ENCODE measurements at places on chromosomes 7 and 10.

DNA sequence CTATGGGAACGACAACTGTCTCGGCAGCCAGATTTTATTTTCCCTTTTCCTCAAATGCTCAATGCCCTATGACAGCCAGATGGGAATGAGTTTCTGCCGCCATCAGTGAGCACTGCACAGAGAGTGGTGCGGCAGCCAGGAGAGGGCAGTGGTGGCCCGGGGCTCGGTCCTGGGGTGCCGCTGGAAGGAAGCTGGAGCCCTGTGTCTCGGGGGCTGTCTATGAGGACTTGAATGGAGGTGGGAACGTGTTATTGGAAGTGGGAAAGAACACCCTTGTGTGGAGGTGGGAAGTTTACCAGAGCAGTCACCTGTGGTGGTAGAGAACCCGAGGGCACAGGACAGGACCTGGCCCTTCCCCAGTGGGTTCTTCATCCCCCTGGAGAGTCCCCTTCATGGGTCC, 35.8 kb downstream of the JAKMIP3 start:
- DNase-seq: no peak

- DNase-seq: no peak
Observed at GRCh38 chr7:84055904-84056605, 138.5 kb downstream of the SEMA3A start.

- no peak for DNase-seq
Observed at GRCh38 chr10:103736763-103737162, 118.6 kb downstream of the SH3PXD2A start.

DNA sequence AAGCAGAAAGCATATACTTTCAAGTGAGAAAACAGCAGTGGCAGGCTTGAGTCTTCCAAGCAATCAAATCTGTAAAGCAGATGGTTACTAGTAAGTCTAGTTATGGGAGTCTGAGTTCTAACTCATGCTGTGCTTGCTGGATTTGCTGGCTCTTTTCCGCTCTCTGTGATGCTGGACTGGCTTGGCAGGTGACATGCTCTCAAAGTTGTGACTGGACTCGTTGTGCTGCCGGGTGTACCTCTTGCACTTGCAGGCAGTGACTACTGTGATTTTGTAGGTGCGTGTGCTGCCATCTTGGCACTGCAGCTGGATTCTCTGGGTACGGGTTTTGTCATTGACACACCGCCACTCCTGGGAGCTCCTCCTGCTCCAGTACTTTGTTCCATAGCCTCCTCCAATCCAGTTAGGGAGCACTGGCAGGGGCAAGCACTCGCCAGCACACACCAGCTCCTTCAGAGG, 3.1 kb downstream of the SOSTDC1 start:
- no peak for DNase-seq

DNA sequence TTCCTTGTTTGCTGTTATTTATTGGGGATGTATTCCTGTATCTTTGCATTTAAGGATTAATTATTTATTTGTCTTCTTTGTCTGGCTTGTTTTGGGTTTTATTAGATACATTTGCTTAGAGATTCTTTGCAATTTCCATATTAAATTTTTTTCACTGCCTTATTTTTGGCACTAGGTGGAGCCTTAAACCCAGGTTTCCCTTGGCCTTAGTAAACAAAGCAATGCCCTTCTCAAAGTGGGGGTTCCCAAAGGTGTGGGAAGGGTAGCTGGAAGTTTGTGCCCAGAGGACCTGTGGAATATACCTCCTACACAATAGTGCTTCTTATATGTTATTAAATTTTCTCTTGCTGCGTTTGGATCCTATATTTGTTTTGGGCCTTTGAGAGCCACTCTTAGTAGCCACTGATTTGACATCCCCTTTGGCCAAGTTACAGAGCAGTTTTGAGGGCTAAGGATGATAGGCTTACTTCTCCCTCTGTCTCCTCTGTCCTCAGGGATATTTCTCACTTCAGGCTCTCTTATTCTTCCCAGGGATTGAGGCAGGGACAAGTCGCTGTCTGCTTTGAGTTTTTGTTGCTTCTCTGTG, 162.3 kb downstream of the ITGB1 start:
- DNase-seq: no peak

DNA sequence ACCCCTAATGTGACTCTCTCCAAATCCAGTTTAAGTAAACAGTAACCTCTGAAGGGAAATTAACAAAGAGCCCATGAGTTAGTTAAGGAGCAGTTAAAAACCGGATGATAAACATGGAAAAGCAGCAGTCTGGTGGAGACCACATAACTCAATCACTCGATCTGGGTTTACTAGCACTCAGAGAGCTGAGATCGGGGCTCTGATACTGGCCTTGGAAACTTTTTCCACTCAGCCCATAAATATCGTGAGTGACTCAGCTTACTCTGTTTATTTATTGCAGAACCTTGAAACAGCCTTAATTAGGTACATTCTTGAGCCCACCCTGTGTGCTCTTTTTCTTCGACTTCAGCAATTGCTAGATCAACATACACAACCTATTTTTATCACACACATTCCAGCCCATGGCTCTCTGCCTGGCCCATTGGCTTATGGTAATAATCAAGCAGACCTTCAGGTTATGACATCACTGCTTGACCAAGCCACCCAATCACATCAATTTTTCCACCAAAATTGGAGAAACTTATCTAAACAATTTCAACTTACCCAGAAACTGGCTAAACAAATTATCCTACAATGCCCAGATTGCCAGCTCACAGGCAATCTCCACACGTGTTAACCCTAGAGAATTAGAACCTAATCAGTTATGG, 82.2 kb upstream of the GPR22 start:
- no peak for DNase-seq

GRCh38 chr10:122515022-122515424, 45.5 kb upstream of the DMBT1 start:
- no peak for DNase-seq

- DNase-seq: no peak
Observed at GRCh38 chr10:132662186-132662920, 123.6 kb downstream of the NKX6-2 start.

DNA sequence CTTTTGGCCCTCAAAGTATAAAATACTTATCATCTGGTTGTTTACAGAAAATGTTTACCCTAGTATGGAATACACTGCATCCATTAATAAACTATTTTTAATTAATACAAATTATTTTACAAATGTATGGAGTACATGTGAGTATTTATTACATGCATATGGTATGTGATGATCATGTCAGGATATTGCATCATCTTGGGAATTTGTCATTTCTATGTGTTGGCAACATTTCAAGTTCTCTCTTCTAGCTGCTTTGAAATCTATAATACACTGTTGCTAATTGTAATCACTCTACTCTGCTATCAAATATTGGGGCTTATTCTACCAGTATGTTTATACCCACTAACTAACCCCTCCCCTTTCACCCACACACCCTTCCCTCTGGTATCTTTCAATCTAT, 103.9 kb upstream of the THSD7A start:
- DNase-seq: no peak

GRCh38 chr10:124131172-124131571, 37.8 kb upstream of the CHST15 start:
- DNase-seq: no peak

- DNase-seq: no peak
Observed at GRCh38 chr10:97101166-97101940, 84.4 kb downstream of the SLIT1 start.

DNA sequence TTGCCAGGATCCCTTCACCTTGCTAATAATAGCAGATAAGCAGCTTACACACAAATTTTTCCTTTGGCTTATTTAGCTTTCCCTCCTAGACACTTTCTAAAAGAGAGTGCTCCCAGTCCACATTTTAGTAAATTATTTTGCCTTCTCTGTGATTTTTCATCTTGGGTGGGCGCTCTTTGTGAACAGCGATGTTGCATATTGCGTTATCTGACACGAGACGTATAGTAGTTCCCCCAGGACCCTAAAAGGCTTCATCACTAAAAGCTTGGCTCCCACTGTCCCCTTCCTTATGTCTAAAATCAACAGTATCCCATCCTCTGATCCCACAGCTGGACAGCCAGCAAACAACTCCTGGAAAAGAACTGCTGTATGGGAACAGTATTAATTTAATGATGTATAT, 232.9 kb downstream of the DYNC1I1 start:
- DNase-seq: no peak
